ENCODE measurements at places on chromosomes 12 and 14. TPM values are rescaled to one million over a fixed set of nuclear protein-coding genes. Genes with fewer than 3 reads are reported as not detected.
A peak's percentile ranks its signal among the peaks of the same experiment; 100 is the strongest.

The CAPS2 gene
- 10.0 TPM for total RNA-seq

DNA sequence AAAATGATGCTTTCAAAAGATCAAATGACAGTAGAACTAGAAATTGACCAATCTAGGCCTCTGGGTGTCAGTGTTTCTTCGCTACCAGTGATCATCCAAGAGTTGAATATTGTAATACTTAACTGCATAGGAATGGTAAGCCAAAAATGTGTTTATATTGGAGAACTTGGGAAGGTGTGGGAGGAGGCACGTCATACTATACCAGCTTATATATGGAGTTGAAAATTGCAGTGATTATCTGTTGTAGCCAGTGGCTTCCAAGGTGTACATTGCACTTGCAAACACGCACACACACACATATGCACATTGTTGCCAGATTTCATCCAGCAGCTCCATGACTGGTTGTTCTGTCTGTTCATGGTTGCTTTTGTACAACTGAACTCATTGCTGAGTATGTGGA lies 36.1 kb downstream of the EID3 start:
- no peak for DNase-seq

DNA sequence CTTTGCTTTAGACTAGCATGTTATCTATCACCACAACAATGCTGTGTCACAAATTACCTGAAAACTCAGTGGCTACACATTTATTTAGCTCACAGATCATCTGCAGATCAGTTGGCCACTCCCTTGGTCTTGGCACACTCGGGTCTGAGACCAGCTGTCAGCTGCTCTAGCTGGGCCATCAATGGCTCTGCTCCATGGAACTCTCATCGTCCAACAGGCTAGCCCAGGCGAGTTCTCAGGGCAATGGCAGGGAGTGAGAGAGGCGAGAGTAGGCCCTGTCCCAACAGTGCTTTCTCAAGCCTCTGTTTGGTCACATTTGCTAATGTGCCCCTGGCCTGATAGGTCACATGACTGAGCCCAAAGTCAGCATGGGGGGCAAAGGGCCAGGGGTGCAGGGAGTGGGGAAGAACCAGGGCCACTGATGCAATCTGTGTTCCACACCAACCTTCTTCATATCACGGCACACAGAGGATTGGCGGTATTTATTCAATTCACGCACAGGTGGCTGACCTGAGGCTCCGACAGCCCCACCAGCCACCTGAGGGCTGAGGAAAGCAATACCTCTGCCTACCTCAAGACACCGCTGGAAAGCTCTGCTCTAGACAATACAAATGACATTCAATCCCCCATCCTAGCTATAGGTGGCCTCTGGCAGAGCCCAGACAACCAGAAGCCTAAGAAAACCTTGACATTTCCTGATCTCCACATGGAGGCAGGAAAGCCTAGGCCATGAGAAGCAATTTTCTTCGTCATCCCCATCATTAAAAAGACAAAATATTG lies 82.5 kb downstream of the NT5DC3 start:
- no peak for DNase-seq

The PLD4 gene
- total RNA-seq: 5.8 TPM

GRCh38 chr12:47527816-47528215 lies 178.0 kb downstream of the RPAP3 start:
- no peak for DNase-seq

- DNase-seq: no peak
Observed at GRCh38 chr14:69716478-69717187, 50.3 kb upstream of the SRSF5 start.

GRCh38 chr12:64077922-64078321 lies 144.2 kb downstream of the KICS2 start:
- no peak for DNase-seq

The PPM1H gene
- 10.6 TPM for total RNA-seq

DNA sequence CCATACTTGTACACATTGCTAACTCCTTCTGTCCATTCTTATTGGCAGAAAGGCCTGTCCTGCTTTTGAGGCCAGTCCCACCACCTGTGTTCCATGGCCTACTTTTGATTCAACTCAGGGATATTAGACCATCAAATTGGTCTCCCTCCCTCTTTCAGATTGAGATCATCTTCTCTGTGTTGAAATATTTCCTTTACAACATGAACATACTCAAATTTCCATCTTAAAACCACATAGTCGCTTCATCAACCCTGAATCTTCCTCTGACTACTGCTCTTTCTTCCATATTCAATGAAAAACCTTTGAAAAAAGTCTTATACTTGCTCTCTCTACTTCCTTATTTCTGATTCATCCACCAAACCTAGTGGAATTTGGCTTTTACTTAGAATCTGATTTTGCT lies 34.9 kb downstream of the TRMT5 start:
- DNase-seq: no peak

- DNase-seq: no peak
Observed at GRCh38 chr12:9866860-9867269, 2.3 kb downstream of the CLEC2B start.

DNA sequence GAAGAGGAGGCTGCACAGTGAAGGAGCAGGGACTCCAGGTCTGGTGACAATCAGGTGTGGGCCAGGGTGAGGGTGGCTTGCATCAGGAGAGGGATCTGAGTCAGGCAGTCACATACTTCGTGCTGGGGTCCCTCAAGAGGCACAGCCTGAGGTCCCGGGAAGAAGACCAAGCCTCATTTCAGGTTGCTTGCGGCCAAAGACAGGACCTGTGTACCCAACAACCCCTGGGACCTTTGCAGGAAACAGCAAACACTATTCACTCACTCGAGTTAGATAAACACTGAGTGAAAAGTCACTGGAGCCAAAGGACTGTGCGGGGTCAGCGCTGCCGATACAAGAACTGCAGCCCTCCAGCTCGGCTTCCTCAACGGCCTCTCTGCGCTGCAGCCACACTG lies 104.4 kb downstream of the SINHCAF start:
- no peak for DNase-seq

- no peak for DNase-seq
Observed at GRCh38 chr12:76784600-76785051, 20.7 kb downstream of the ZDHHC17 start.

GRCh38 chr12:1185460-1186182 lies 194.6 kb downstream of the ERC1 start:
- no peak for DNase-seq

DNA sequence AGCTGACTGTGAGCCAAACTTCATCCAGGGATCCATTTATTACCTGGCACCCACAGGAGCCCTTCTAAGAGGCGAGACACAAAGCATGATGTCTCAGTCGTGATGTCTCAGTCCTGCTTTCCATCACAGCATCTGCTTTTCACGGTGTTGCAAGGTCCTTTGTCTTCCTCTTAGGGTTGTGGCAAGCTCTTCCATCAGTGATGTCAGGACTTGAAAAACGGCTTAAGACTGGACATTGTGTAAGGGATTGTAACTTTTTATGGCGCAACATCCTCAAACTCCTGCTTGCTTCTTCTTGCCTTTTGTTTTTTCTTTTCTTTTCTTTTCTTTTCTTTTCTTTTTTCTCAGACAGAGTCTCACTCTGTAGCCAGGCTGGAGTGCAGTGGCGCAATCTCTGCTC lies 586.5 kb upstream of the TMEM132C start:
- DNase-seq: no peak

- no peak for DNase-seq
Observed at GRCh38 chr14:60695327-60695726, 28.8 kb downstream of the SIX4 start.

The MYH6 gene
- total RNA-seq: not detected

DNA sequence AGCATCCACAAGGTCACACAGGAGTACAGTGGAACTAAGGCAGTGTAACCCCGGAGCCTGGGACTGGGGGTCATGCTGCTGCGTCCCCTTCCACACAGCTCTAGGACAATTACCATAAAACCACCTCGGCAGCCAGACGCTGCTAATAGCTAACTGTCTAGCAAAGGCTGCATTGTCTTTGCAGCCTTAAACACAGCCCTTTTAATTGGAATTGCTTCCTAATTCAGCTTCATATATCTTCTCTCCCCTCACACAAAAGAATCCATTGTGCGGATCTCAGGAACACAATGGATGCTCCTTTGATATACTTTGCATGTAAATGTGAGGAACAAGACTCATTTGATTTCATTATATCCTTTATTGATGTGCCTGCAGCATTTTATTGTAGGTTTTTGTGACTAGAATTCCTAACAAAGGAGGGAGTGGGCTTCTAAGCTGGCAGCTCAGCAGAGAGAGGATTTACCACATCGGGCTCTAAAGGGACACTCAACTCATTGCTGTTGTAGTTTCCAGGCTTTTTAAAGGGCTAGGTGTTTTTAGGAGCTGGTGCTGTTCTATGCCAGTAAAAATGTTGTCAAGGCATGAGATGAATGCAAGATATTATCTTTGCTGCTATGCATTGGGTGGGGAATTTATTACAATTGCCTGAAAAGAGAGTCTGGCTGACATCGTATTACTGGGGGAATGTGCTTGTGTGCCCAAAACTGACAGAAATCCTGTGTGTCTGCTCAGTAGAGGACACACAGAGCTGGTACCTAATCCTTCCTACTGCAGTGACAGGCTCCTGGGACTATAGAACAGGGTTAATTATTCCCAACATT lies 30.4 kb upstream of the DACT1 start:
- DNase-seq: no peak

DNA sequence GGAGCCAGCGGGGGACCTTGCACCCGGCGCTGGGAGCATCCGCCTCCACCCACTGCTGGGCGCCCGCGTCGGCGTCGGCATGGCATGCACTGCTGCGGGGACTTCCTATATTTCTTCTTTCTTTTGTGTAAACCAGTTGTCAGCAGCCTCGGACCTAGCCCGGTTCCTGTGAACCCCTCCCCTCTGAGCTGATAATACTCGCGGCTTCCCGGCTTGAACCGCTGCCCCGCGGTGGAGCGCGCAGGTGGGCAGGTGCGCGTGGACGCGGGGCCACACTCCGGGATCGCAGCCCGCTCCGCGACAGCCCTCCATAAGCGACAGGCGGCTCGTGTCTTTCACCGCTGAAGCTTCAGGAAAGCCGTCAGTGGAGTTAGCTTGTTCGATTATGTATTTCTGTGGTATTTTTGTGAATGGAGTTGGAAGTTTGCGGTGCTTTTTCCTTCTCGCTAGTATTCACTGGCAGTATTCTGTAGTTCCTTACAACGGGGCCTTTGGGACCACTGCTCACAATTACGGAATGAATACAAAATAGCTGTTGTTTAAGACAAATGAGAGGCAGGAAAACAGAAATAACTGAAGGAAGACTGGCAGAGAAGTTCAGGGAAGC lies 870 bp downstream of the BMAL2 start:
- DNase-seq: no peak

The COL2A1 gene
- total RNA-seq: 0.78 TPM

The VRTN gene
- not detected for total RNA-seq

DNA sequence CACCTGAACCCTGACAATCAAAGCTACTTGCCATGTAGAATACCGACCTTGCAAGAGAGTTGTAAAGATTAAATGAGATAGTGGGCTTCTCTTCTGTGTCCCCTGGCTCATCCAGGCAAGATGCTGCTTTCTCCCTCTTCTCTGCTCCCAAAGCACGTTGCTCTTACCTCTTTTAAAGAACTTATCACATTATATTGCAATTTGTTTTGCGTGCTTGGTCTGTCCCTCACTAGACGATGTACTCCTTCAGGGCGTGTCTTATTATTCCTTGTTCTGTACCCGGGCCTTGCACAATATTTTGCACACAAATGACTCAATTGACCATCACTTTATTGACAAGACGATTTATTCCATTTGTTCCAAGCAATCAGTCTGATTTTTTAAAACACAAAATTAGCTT lies 3.3 kb downstream of the DCN start:
- DNase-seq: no peak

GRCh38 chr12:132346471-132347175 lies 17.2 kb upstream of the GALNT9 start:
- DNase-seq: no peak

DNA sequence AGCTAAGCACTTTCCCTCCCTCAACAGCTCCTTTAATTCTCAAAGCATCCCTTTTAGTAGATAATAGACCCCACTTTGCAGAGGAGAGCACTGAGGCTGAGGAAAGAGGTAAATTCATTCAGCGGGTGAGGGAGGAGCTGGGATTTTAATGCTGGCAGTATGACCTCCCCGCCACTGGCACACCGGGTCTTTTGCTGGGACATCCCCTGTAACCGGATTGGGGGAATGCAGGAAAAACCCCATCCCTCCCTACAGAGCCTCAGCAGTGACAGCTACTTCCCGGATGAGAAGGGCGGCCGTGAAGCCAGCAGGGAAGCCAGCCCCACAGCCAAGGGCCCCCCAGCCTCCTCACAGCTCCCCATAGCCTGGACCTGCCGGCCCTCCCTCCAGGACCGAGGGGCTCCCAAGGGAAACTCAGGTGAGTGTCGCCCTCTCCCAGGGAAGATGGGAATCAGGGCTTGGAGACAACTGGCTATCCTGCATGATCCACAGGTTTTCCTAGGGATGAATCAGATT lies 12.1 kb downstream of the ZBTB39 start:
- no peak for DNase-seq

The NTN4 gene
- total RNA-seq: 44.3 TPM

The MAPK1IP1L gene
- total RNA-seq: 21.8 TPM

DNA sequence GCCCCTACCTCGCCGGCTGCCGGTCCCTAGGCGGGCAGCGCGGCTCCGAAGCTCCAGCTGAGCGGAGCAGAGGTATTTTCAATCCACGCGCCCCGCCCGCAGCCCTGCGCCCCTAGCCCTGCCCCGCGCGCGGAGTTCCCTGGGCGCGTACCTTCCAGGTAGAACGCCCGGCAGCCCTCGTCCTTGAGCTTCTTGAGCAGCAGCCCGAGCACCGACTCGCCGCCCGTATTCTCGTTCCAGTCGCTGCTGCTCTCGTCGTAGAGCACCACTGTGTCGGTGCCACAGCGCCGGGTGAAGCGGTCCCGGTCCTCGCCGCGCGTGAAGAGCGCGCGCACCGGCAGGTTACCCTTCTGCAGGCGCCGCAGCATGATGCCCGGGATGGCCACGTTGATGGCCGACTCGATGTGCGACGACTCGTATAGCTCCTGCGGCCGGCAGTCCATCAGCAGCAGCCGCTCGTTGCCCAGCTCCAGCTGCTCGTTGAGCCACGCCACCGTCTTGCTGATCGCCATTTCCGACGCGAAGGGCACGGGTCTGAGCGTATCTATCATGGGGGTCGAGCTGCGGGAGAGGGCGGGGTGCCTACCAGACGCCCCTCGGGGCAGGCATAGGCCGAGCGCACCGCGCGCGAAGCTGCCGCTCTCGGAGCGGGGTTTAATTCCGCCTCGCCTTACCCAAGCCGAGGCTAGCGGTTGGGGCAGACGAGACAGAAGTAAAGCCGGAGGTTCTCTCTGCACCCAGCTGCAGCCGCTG lies 636 bp downstream of the DUSP6 start:
- DNase-seq: peak; percentile 37

GRCh38 chr14:105030194-105030593 lies 9.3 kb upstream of the CDCA4 start:
- no peak for DNase-seq

GRCh38 chr14:61160798-61161197 lies 120.3 kb downstream of the TMEM30B start:
- no peak for DNase-seq

DNA sequence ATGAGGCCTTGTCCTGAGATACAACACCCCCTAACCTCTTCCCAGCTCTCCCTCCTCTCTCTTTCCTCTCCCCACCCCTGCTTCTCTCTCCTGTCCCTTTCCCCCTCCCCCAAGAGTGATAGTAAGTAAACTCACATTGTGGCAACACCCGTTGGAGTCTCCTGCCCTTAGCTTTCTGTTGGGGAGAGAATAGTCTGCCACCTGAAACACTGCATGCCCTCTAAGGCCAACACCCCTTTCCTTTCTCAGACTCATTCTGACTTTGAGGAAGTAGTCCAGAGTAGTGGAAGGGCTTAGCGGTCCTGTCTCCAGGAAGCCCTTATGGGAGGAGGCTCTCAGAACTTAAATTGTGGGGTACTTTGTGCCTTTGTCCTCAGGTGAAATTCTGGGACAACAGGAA lies 95.2 kb downstream of the PRKCH start:
- no peak for DNase-seq
